ENCODE measurements at places on chromosomes 16 and 17.

- no peak for DNase-seq
These were observed 4.2 kb downstream of the SOCS3 start for GRCh38 chr17:78355701-78356100.

- DNase-seq, result no peak
These were observed 296.9 kb downstream of the ZFHX3 start for GRCh38 chr16:72751076-72751475.

- no peak for DNase-seq
These were observed 68.2 kb downstream of the RNF213 start for GRCh38 chr17:80328634-80329380.

DNA sequence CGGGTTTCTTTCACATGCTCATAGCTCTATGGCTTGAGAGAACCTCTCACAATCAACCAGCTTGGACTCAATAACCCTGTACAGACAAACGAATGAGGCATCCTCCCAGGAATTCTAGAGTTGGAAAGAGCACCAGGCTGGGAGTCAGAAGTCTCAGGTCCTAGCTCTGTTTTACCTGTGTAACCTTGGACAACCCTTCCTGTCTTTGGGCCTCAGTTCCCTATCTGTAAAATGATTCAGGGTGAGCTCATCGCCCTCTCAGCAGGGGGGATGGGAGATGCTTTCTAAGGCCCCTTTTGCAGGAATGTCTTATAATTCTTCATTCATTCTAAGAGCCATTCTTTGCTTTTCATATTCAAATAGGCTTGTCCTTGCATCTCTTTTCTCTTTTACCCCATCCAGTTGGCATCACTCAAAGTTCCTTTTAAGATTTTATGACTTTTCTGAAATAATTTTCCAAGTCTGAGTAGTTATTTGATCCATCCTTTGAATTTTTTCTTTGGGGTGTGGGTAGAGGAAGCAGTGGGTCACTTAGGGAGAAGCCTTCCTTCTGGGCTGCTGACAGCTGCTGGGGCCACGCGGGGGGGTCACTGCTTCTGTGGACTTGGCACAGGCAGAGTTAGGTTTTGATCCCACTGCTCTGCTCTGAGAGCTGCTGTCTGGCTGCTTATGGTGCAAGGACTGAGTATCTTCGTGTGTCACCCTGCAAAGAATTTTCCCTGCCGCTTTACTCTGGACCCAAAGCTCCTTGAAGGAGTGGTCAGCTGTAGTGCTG lies 102.7 kb downstream of the UTP18 start:
- no peak for DNase-seq

Measured in GM12892 (cell line).